ENCODE measurements at places on chromosomes 12 and 14.

DNA sequence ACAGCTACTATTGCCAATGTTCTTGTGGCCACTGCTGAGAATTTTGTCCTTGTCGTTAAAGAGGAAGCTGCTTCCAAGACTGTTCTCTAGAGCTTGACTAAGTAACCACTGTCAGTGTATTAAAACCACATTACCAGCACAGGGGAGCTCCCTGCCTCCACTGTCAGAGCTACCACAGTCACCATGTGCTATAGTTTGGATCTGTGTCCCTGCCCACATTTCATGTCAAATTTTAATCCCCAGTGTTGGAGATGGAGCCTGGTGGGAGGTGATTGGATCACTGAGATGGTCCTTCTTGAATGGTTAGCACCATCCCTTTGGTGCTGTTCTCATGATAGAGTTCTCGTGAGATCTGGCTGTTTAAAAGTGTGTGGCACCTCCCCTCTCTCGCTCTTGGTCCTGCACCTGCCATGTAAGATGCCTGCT lies 23.2 kb upstream of the RAP1B start:
- DNase-seq, result no peak

DNA sequence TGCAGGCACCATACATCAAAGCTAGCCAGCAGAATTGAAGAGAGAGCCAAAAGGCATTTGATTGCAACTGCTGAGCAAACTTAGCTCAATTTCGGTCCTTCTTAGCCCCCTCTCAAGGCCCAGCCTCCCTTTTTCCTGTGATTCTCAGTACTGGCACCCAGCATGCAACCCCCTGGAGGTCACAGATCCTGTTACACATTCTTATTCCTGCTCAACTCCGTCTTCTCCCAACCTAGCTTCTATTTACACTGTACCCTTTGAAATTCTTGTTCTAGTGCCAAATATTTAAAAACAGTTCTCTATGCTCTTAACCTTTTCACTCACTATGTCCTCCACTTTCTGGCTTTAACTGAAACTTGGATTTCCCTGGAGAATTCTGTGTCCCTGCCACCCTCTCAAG lies 131.3 kb upstream of the CPSF6 start:
- DNase-seq, result peak; percentile 11

DNA sequence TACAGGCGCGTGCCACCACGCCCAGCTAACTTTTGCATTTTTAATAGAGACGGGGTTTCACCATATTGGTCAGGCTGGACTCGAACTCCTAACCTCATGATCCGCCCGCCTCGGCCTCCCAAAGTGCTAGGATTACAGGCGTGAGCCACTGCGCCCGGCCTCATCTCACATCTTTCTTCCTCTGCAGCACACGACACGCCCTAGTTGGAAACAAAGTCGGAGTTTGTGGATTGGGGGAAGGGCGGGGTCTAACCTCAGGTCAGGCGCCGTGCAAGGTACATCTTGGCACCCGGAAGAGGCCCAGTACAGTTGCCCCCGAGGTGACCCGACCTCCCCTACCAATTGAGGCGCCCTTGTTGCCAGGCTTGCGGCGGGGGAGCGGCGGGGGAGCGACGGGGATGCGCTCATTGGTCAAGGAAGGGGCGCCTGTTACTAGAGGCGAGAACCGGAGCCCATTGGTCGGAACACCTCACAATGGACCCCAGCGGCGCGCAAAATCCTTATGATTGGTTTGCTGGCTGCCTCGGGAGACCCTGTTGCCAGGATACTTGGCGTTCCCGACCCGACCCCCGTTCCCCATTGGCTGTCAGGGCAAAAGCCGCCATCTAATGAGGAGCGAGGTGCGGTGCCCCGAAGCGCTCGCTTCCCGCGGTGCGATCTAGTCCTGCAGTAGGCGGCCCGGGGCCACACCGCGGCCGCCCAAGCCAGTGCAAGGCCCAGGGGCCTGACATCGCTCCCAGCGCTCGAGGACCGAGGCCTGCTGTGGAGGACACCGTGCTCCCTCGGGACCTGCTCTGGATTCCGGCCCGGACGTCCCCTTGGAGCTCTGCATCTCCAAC lies at the start of gene REC8:
TSS of gene REC8 (plus strand) at position 659 of the 839 bp plus-strand sequence. CDS start 473 bp downstream, outside the sequence.
- peak; percentile 87 for DNase-seq

DNA sequence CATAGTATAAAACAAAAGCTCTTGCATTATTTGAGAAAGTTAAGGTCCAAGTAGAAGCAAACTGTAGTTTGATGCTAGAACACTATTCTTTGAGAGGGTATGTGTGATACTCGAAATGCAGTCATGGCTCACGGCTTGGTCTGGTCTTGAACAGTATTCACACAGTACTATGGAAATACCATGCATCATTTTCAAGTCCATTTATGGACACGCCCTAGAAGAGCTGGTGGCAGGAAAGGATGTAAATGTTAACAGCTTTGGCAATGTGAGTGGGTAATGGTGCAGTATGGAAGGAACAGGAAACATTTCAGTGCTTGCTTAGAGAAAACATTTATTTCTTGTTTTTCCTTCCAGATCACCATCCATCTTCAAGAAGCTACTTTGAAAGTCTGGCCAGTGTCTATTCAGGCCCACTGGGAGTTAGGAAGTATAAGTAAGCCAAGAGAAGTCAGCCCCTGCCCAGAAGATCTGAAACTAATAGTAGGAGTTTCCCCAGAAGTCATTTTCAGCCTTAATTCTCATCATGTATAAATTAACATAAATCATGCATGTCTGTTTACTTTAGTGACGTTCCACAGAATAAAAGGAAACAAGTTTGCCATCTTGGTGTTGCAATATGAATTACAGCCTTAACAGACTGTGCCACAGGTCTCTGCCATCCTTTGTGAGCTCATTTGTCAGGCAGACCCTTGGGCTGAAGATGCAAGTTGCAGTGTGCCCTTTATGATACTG lies 5.7 kb upstream of the AKAP5 start:
- DNase-seq, result no peak

DNA sequence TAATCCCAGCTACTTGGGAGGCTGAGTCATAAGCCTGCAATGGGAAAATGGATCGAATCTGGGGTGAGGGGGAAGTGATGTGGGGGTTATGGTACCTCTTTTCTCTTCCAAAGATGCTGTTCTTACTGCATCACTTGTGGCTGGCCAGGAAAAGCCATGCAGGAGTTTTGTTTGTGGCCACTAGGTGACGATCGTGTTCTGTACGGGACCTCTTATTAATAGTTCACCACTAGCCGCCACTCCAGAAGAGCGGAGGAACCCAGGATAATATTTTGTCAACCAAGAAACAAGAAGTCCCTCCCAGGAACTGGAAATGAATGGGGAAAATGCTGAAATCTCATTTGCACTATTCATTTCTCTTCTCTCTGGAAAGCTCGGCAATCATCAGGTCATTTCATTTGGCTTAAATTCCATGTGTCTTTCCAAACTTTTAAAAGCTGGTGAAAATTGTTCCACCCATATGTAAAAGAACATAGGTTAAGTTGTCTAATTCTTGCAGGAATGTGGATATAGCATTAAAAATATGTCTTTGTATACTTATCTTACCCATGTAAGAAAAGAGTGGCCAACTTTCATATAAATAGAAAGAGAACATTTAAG lies 8.9 kb downstream of the GPR65 start:
- DNase-seq, result peak; percentile 59

GRCh38 chr12:65123435-65124063 lies 2.4 kb upstream of the WIF1 start:
- peak; percentile 32 for DNase-seq

DNA sequence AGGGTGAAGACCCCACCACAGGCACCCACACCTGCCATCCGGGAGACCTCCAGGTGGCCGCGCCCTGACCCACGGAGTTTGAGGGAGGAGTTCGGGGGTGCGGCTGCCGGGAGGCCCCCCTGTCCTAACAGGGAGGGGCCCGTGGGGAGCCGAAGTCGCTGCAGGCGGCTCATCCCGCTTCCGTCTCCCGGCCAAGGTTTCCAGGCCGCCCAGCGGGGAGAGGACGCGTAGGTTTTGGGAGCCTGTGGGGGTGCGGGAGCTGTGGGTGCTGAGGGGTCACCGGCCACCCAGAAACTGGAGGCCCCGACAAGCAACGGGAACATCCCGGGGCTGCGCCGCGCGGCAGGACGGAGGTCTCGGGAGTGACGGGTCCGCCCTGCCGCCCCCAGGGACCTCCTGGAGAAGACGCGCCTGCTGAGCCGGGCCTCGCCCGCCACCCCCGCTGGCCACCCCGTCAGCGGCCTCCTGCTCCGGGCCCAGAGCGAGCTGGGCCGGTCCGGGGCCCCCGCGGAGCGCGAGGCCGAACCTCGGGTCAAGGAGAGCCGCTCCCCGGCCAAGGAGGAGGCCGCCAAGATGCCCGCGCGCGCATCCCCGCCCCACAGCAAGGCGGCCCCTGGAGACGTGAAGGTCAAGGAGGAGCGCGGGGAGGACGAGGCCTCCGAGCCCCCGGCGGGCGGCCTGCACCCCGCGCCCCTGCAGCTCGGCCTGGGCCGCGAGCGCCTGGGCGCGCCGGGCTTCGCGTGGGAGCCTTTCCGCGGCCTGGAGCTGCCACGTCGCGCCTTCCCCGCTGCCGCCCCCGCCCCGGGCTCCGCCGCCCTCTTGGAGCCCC lies 27.6 kb downstream of the LRCOL1 start:
- no peak for DNase-seq

DNA sequence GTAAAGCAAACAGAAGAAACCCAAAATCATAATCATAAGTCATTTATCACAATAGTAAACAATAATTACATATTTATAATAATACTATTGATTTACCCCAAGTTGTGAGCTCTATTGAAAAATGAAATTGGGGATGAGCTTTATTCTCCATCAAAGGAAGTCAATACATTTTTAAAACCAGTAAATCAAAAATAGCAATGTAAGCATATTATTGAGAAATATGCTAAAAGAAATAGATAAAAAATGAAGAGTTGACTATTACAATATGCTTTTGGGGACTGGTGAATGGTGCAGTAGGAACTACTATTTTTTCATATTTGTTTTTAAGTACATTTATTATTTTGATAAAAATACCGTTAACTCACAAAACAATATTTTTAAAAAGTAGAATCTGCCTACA lies 31.2 kb upstream of the STK38L start:
- DNase-seq, result no peak

- peak; percentile 73 for DNase-seq
Observed at GRCh38 chr12:15278816-15279658, 43.3 kb upstream of the PTPRO start.

DNA sequence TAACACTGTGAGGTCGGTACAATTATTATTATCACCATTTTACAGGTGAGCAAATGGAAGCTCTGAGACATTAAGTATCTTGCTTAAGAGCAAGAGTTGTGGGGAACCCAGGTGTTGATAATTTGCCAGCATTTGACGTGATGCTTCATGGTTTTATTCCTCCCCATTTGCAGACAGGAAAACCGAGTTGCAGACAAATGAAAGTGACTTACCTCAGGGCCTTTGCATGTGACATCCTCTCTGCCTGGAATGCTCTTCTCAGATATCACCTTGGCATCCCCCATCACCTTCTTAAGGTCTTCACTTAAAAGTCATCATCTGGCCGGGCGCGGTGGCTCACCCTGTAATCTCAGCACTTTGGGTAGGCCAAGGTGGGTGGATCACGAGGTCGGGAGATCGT lies 21.0 kb upstream of the P2RX7 start:
- no peak for DNase-seq

- DNase-seq, result no peak
Observed at GRCh38 chr12:8779281-8779680, 43.1 kb upstream of the A2ML1 start.

DNA sequence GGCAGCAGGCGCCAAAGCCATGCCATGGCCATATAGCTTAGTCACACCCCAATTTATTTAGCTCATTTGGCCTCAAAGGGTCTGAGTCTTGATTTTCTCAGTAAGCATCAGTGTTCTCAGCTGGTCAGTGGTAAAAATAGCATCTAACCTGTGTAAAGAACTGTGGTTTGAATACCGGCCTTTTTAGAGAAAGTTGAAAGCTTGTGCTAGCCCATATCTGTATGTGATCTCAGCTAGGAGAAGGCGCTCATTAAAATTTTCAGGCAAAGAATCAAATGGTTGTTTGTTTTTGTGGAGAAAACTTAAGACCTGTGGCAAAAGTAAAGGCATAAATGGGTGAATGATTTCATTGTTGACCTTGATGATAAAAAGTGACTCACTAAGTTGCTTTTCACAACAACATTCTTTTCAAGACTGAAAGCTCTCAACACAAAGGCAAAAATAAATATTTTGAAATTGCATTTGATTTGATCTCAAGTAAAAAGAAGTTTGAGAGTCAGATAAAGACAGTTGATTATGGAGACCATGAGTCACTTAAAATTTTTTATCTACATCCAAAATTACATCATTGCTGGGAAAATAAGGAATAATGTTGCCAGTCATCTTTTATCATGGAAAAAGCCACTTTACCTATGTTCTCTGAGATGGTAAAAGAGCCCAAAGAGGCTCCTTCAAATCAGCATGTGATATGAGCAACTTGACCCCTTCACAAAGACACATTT lies 128.5 kb upstream of the RGS6 start:
- DNase-seq, result no peak

DNA sequence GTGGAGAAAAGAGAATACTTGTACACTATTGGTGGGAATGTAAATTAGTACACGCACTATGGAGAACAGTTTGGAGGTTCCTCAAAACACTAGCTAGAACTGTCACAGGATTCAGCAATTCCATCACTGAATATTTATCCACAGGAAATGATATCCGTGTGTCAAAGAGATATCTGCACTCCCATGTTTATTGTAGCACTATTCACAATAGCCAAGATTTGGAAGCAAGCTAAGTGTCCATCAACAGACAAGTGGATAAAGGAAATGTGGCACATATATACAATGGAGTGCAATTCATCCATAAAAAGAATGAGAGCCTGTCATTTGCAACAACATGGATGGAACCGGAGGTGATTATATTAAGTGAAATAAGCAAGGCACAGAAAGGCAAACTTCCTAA lies 428.5 kb downstream of the CCDC91 start:
- no peak for DNase-seq

DNA sequence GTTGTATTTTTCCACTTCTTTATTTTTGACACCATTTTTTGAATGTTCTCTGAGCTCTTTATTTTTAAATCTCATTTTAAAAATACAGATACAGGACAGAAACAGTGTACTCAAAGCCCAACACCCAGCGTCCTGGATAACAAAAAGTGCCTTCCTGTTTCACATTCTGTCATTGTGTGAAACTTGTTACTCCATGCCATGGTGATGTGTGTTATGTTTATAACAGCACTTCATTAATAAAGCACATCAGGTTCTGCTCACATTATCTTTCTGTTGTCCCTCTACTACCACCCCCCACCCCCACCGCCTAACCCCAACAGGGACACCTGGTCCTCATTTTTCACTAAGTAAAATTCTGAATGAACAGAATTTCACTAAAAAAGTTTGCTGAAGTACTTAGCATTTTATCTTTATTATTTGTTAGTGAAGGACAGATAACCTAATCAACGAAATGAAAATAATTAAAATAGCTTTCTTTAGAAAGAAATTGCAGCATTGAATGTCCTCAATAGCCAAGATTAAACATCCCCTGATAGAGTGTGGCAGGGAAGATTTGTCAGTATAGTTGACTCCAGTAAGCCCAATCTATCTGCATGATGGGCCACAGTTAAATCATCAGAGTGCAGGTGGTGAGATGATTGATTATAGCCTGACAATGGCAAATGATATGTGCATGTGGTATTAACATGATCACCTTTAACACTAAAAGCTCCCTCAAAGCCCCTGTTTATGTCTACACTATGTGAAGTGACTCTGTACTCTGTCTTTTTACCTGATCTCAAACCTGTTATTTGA lies 153.9 kb downstream of the ACSS3 start:
- DNase-seq, result no peak

GRCh38 chr12:108884116-108885012 lies 4.5 kb downstream of the DAO start:
- DNase-seq, result peak; percentile 3

- no peak for DNase-seq
Observed at GRCh38 chr14:102500713-102501112, 8.9 kb downstream of the ANKRD9 start.
